ENCODE measurements at places on chromosomes 7 and 10.

- DNase-seq, result no peak
Observed at GRCh38 chr7:25124465-25125136, 459 bp downstream of the CYCS start.

- peak; percentile 4 for DNase-seq
Observed at GRCh38 chr7:137169282-137169698, 174.2 kb downstream of the PTN start.

DNA sequence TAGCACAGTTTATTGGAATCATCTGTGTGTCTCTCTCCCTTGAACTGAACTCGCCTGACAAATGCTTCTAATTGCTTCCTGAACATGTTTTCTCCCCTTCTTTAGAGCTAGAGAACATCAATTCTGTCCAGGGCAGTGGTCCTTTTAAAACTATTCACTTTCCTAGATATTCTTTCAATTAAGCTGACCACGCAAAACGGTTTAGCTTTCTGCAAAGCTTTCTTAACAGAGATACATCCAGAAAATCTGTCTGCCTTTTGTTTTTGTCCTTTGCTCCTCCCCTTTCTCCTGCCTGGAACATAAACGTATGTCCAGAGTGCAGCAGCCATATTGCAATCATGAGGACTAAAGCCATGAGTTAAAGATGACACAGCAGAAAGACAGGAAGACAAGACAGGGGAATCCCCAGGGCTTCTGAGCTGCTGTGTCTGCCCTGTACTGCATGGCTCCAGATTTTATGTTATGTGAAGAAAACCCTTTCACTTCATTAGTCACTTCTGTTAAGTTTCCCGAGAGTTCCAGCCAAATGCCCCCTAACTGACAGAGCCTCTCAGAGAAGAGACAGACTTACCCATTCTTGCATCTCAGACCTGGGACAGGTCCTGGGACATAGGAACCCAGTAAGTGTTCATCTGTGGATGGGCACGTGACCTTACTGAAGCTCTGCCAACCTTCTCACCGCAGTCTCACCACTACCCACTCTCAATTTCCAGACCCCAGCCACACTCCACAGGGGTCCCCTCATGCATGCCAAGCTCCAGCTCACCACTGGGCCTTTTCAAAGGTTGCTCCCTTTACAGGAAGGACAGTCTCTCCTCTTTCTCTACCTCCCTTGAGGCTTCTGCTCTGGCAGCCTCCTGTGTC lies 35.0 kb upstream of the CPXM2 start:
- no peak for DNase-seq

DNA sequence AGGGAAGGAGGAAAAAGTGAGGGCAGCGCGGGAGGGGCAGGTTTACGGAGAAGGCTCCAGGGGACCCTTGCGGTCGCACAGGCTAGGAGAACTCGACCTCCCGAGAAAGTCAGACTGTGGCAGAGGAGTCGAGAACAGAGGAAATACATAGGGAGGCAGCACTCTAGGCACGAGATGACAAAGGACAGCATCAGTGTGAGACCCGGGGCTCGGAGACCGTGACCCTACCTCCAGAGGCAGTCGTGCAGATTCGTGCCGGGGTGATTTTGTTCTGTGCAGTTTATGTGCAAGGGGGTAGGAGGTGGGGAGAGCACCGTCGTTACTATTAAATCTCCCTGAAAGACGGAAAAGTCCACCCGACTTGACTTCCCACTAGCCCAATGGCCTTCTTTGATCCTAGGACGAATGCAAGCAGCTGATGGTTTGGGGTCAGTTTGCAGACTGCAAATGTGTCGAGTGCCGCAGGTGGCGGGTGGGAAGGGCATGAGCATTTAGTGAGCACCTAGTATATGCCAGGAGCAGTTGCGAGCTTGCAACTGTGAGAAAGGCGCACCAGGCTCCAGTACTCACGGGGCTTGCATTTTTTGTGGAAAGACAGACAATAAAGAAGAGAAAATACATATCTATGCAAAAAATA lies 674 bp upstream of the OSBPL3 start:
- no peak for DNase-seq

DNA sequence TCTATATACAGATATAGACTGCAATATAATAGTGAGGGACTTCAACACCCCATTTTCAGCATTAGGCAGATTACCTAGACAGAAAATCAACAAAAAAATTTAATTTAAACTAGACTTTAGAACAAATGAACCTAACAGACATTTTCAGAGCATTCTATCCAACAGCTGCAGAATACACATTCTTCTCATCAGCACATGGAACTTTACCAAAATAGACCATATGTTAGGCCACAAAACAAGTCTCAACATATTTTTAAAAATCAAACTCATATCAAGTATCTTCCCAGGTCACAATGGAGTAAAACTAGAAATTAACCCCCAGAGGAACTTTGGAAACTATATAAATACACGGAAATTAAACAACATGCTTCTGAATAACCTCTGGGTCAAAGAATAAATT lies 169.6 kb downstream of the MTERF1 start:
- DNase-seq, result no peak

DNA sequence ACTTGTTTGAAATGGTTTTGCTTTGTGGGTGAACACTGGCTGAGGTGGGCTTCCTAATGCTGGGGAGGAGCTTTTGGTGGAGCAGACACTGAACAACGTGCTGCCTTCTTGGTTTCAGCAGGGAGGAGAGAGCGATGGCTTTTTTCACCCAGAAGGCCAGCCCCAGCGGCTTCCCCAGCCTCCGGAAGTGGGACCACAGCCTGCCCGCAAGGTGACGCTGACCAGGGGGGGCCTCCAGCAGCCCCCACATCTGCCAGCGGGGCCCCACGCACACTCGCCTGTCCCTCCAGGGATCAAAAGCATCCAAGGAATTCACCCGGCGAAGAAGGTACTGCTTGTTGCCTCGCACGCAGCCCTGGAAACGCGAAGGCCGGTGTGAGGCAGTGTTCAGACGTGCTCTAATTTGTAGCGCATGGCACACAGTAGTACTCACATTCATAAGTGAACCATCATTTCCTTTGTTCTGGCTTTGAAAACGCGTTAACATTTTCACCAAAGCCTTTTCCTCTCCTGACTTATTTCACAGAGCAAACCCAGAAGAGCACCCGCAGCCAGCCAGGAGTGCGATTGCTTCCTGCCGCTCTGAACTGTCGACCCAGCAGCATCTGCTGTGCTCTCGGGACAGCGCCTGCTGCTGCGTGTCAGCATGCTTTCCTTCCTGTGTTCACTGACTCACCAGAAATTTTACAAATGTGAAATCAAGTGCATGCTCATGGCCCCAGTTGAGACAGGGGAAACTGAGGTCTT lies 48.4 kb downstream of the SHH start:
- no peak for DNase-seq

GRCh38 chr7:1814089-1814811 lies 144.2 kb downstream of the ELFN1 start:
- DNase-seq, result no peak

- DNase-seq, result no peak
Observed at GRCh38 chr7:3280946-3281656, 20.0 kb upstream of the SDK1 start.

DNA sequence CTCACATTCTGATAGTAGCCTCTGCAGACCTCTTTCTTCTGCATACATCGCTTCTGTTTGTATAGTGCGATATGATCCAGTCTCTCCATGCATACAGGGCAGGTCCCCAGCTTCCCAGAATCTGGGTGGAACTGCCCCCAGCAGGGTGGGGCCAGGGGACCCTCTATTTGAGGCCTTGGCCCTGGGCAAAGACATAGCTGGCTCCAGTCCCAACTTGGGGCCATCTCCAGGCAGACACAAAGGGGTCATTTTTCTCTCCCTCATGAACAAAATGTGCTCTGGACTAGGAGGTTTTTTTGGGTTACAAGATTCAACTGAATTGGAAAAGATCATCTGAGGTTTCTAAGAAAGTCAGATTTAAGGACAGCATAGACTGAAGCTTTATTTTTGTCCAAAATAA lies 21.1 kb upstream of the HSPA12A start:
- DNase-seq, result no peak

DNA sequence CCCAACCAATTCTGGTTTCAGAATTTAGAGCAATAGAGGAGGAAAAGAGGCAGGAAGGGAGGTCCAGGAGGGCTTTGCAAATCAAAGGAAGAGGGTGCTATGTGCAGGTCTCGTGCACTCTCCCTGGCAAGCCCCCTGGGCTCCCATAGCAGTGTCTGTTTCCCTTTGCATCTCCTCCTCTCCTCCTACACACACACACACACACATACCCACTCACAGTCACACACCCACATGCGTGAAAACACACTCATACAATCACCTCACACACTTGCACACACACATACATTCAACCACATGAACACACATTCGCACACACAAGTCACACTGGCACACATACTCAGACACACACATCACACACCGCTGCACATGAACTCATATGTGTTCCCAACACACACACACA lies 105.3 kb downstream of the OAT start:
- no peak for DNase-seq

DNA sequence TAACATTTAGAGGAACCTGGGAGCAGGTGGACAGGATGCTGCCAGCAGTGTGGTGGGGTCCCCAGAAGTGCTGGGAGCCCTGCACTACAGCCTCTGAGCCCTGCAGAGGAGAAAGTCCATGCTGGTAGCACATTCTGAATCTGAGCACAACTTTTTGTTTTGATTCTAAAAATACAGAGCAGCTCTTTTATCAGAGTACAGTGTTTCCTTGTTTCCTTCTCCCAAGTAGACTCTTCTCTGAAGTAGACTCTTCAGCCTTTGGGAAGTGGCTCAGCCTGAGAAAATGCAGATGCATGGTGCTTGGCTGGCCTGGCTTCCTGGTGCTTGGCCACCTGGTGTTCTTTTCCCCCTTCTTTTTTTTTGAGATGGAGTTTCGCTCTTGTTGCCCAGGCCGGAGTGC lies 9.1 kb downstream of the ADCY1 start:
- DNase-seq, result no peak

DNA sequence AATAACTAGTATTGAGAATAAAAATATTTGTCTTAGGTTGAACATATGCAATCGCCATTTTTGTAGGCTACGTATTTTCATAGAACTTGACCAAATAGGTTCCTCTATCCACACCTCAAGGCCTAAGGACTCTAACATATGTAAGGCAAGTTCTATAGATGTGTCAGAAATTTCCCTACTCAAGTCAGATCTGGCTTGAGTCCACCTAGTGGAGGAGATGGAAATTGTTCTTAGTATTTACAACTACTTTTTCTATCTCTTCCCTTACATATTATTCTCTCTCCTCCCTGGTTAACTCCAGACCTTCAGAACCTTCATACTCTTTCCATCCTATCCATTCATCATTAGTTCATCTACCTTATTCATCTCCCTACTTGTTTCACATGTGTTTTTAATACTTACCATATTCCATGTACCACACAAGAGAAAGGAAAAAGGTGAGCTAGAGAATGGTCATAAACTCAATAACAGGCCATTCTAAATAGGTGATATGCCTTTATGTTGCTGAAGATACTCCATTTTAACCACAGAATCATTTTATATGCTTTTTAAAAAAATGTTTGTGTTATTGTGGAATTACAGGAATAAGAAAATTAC lies 174.5 kb upstream of the HDAC9 start:
- DNase-seq, result no peak

DNA sequence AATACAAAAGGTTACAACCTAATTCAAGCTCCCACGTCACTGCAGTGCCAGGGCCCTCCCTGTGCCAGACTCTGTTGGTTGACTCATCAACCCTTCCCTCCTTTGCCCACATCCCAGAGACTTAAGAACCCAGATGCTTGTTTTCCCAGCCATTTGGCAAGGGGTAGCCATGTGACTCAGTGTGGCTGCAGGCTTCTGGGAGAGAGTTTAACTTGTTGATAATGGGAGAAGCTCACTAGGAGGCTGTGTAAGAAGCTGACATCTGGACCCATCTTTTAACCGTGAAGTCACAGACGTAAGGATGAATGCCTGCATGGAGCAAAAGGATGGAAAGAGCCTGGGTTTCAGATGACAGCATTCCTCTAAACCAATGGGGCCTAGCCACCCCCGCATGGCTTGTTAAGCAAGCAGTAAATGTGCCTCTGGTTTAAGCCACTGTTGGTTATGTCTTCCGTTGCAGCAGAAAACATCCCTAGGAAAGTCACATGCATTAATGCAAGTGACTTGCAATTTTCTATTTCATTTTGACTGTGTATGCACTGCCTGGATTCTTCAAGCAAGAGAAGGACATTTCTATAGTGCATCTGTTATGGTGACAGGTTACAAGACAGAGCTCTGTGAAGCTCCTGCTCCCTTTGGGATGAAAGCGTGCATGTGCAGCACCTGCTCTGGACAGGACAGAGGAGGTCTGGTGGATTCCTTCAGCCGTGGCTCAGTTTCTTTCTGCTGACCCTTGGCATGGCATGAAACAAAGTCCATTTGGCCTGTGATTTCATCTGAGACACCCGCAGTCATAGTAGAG lies 57.5 kb upstream of the CREB5 start:
- peak; percentile 65 for DNase-seq

GRCh38 chr7:46522354-46522906 lies 601.4 kb upstream of the IGFBP3 start:
- no peak for DNase-seq

DNA sequence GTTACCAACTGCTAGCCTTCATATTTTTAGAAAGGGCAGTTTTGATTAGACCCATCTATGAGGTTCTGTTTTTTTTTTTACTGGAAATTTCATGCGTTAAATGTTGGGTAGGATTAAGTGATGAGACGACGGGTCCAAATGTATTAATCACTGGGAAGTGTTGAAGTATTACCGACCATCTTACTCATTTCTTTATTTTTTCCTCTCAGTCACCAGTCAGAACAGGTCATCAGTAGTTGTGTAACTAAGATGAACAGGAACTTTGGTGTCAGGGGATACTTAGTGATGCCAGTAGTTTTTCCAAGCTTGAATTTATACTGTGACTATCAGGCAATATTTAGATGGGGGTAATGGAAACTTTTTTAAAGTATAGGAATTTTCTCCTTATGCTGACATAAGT lies 14.2 kb downstream of the TFAM start:
- DNase-seq, result no peak

GRCh38 chr7:68581417-68581816 lies 1016.9 kb upstream of the AUTS2 start:
- no peak for DNase-seq

DNA sequence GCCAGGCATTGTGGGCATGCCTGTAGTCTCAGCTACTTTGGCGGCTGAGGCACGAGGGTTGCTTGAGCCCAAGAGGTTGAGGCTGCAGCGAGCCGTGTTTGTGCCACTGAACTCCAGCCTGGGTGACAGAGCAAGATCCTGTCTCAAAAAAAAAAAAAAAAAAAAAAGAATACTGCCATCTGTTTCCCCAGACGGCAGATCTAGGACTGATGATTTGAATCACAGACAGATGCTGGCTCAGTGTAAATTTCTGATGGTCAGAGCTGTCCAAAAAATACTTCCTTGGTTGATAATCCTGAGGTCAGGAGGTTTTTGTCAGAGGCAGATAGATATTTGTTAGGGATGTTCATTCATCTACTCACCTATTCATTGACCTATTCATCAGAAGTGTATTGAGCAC lies 130.7 kb downstream of the REEP3 start:
- DNase-seq, result no peak

DNA sequence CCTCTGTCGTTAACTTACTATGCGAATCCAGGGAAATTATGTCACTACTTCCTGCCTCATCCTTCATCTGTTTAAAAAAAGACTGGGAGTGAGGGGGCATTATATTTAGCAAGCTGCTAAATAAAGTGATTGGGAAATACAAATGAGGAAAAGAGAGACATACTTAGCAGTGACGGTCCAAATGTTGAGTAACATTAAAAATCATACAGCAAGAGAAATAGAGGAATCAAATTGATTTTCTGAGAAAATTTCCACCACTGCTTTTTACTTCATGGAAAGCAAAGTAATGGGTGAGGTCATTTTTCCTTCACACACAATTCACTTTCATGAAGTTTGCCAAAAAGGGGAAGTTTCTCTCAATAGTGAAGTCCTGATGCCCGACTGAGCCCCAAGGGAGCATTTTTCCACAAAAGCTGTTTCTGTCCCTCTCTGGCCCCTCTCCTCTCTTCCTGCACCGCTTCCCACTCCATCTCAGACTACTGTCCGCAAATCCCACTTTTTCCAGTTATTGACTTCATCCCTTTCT lies 61.9 kb upstream of the ADO start:
- DNase-seq, result no peak
